Mononuclear cell (primary cell): ENCODE measurements at places on chromosomes 2 and 18. TPM values are rescaled to one million over a fixed set of nuclear protein-coding genes. Genes with fewer than 3 reads are reported as not detected.

The SPDYA gene
- total RNA-seq = 12.4 TPM

The FBXO48 gene
- total RNA-seq = 0.52 TPM

The GKN1 gene
- total RNA-seq = 0.31 TPM

The SGO2 gene
- total RNA-seq = 2.1 TPM

The TMEM247 gene
- total RNA-seq = not detected

The ACMSD gene
- total RNA-seq = not detected

The PARD3B gene
- 0.94 TPM for total RNA-seq

The NT5DC4 gene
- not detected for total RNA-seq

The CCDC121 gene
- 0.84 TPM for total RNA-seq

The RND3 gene
- total RNA-seq = 0.42 TPM

The MARCHF4 gene
- total RNA-seq = not detected
